Cerebellum (tissue), 4 donors: ENCODE measurements at places on chromosomes 2 and 18.

- peak; percentile 76 for DNase-seq
These were observed 115.6 kb upstream of the AGAP1 start for GRCh38 chr2:235378246-235378645.

- no peak for DNase-seq
These were observed 70.6 kb upstream of the ITGB6 start for GRCh38 chr2:160270571-160271113.

DNA sequence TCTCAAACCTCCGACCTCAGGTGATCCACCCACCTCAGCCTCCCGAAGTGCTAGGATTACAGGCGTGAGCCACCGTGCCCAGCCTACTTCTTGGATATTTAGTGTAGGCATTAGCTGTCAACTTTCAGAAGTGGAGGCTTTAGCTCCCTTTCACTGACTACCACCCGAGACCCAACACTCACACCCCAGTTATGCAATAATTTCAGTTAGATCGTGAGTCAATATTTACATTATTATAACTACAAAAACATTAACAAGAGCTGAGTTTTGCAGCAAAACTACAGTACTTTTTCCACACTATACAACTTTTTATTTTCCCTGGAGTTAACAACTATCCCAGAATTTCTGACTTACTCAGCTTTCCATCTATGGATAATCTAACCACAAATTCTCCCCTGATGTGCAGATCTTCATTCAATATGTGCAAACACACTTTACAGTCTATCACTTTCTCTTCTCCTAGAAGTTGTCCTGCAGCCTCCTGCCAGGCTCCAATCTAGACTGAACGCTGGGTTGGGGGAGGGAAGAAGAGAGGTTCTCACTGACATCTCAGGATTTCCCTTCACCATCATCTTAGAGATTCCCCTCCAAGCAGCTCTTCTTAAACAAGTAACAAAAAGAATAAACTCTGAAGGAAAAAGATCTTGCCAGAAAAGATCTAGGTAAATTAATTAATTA is 10.1 kb downstream of the TBC1D8 start:
- DNase-seq, result no peak

DNA sequence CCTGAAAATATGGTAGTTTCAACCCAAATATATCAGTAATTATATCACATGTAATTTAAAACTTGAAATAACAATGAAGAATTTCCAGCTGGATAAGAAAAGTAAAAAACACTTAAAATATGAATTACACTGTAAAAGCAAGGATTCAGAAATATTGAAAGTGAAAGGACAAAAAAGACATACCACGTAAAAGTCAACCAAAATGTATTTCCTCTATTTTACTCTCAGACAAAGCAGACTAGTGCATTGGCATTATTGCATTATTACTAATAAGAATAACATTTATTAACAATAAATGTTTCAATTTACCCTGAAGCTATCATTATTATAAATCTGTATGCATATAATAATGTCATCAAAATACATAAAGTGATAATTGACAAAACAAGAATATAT is 445.1 kb upstream of the TRIB2 start:
- no peak for DNase-seq

DNA sequence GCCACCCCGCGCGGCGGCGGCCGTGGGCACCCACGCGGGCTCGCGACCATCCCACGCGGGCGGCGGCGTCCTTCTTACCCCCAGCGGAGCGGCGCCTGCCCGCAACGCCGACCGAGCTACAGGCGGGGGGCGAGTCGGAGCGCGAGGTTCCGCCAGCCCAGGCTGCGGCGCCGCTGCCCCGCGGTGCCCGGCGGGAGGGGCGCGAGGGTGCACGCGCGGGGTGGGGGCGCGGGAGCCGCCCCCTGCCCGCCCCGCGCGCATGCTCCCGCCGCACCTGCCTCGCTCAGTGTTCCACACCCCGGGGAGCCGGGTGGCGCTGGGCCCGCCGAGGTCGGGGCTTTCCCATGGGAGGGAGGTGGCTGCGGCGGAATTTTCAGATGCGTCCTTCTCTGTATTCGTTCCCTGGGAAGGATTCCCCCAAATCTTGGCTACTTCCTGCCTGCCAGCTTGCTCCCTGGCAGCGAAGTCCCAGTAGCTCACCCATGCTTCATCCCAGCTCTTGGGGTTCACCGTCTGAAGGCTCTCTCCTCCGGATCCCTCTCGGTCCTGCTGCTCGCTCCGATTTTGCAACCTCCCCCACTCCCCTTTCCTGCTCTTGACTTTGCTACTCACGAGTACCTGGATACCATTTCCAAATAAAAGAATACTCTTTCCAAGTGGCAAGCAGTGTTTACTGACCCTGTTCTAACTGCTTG is at the start of gene L3MBTL4:
L3MBTL4 (minus strand) TSS at position 189 of the 695 bp plus-strand sequence. CDS start 103,286 bp downstream, outside the sequence.
- DNase-seq, result no peak

GRCh38 chr2:43230351-43230885 is 4.0 kb upstream of the ZFP36L2 start:
- no peak for DNase-seq

- DNase-seq, result no peak
These were observed 43.7 kb downstream of the MEX3C start for GRCh38 chr18:51153659-51154371.

- no peak for DNase-seq
These were observed 94.5 kb downstream of the PLEKHA3 start for GRCh38 chr2:178574789-178575188.

DNA sequence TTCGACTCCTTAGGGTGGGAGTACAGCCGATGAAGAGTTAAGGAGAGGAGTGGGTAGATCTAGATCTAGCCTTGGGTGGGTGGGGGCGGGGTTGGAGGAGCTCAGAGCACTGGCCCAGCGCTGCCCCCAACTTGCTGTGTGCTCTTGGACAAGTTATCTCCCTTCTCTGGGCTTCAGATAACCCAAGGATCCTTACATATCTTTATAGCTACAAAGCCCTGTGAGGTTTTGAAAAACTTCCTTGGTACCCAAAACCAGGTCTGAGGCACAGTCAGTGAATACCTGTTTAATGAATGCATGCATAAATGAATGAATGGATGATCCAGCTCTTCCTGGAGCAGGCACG is 1.3 kb upstream of the ODC1 start:
- DNase-seq, result no peak

GRCh38 chr2:7515327-7515726 is 598.1 kb downstream of the RNF144A start:
- no peak for DNase-seq

GRCh38 chr18:65711493-65711892 is 39.3 kb upstream of the CDH7 start:
- no peak for DNase-seq

DNA sequence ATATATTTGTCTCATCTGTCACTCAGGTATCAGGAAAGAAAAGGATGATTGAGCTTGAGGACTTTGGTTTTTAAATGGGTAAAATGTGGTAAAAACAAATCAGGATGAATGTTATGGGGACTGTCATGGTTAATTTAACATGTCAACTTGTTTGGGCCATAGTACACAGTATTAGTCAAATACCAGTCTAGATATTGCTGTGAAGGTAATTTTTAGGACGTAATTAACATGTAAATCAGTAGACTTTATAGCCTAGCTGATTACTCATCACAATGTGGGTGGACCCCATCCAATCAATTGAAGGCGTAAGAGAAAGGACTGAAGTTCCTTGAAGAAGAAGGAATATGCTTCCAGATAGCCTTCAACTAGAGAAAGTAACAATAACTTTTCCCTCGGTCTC is 275.7 kb upstream of the ZNF804A start:
- DNase-seq, result no peak

- DNase-seq, result no peak
These were observed 36.0 kb downstream of the FARP2 start for GRCh38 chr2:241391892-241392665.

GRCh38 chr18:49672853-49673252 is 111.0 kb downstream of the LIPG start:
- no peak for DNase-seq

- no peak for DNase-seq
These were observed 131.5 kb upstream of the SMAD2 start for GRCh38 chr18:48061781-48062570.

DNA sequence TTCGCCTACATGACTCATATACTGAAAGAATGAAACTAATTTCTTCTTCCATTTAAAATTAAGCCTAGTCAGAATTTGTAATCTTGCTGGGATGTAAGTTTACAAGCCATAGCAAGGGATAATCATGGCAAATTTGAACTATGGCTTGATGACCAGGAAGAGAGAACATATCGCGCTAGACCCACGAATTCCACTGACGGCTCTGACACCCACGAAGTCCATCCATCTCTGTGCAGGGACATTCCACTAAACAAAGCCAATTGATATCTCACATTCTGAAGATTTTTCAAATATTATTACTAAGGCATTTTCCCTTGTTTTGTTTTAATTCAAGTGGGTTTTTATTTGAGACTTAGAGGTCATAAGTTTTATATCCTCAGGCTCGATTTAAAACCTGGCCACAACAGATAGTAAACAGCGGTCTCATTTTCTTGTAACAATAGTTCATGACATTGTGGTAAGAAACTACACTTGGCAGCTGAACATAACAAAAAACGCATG is 113.0 kb downstream of the QPCT start:
- DNase-seq, result no peak

- DNase-seq, result no peak
These were observed 126.0 kb downstream of the MBP start for GRCh38 chr18:77006305-77007175.

GRCh38 chr18:57741273-57741672 is 61.8 kb downstream of the ATP8B1 start:
- no peak for DNase-seq

GRCh38 chr2:187799601-187800000 is 245.4 kb upstream of the TFPI start:
- no peak for DNase-seq

DNA sequence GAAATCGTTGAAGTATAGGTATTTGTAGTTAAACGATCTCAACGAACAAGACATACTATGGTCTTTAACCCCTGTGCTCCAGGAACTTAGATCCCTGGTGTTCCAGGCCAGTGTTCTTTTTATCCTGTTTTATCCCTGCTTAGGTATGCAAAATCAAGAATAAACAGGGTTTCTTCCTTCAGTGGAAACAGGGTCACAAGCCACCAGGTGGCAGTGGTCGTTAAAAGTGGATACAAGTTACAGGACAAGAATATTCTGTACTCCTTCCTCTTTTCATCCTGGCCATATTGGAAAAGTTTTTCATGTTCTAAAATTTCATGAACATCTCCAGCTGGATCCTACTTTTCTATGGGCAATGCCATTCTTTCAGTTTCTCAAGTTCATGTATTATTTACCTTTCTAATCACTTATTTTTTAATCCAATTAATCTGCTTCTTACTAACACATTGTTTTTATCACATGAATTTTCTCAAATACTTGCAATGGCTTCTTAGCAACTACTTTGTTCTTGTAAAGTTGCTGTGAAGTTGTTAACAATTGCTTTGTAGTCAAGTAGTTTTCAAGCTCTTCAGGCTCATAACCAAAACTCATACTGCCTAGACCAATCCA is 16.4 kb upstream of the HNMT start:
- peak; percentile 25 for DNase-seq

DNA sequence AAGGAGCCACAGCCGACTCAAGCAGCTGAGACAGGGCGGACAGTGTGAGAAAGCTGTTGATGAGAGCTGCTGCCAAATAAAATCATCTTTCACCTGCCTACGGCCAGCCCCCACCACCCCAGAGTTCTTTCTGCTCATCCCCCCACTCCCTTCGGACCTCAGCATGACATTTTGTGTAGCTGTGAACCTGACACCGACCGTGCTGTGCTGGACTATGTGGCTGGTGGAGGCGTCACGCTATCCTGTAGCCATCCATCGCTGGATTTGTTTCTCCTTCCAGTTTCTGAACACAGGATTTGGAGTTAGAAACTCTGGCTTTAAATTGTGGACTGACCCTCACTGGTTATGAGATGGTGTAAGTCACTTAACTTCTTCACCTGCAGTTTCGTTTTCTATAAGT is 317.3 kb downstream of the DCDC2C start:
- DNase-seq, result no peak

DNA sequence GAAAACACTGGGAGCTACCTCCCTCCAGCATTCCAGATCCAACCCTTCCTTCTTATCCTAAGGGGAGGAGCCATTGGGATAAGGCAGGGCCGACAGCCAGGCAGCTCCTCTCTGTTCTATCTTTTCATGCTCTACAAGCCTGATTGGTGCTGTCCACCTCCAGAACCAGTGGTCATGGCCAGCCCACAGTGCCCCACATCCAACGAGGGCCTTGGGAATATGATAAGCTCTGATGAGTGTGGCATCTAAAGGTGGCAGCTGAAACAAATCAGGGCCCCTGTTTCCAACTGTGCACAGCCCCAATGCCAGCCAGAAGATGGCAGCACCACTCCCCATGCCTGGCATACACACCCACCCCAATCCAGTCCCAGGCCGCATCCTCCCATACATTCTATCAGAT is 329.3 kb downstream of the C1D start:
- DNase-seq, result no peak

DNA sequence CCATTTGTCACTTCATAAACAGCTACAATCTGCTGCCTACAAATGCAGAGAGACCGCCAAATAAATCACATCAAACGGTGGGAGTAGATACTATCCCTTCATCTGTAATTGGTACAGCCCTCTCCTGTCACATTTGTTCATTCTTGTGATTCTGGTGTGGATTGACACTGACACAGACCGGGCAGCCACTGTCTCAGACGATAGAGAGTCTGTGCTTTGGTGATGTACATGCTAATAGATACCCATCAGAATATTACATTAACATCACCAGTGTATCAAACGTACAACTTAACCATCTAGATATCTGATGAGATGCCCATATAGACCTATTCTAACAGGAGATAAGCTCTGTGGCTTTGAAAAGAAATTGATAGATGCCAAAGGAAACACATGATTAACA is 419.7 kb upstream of the ZEB2 start:
- DNase-seq, result no peak

GRCh38 chr18:56240405-56240804 is 398.0 kb downstream of the TXNL1 start:
- no peak for DNase-seq

GRCh38 chr2:31675485-31675901 is 94.8 kb upstream of the SRD5A2 start:
- no peak for DNase-seq

- DNase-seq, result no peak
These were observed 33.1 kb downstream of the GLS start for GRCh38 chr2:190913725-190914124.

- no peak for DNase-seq
These were observed 11.4 kb downstream of the TMEFF2 start for GRCh38 chr2:192183296-192183695.

DNA sequence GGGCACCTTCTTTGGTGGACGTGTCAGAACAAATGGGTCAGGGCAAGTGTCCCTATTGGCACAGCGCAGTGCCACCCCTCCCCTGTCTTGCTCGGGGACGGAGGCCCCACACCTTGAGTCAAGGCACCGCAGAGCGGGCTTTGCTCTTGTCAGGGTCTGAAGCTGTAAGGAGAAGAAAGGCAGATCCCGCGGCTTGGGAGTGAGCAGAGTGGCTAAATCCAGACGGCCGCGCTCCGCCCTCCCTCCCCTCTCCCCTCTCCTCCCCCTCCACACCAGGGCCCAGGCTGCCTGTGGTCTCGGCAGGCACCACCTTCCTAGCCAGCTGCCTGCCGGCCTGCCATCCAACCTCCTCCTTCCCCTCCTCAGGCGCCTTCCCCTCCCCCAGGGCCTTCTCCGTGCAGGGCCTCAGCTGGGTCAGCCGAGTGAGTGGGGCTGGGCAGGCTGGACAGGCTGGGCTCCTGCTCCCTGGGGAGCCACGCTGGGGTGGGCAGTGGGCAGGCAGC is 25.8 kb downstream of the SPEG start:
- no peak for DNase-seq

- DNase-seq, result no peak
These were observed 355.9 kb upstream of the HNRNPA3 start for GRCh38 chr2:176856683-176857082.
